ENCODE measurements at places on chromosomes 13 and 19.

- no peak for DNase-seq
Observed at GRCh38 chr19:52473655-52474350, 20.4 kb downstream of the ZNF578 start.

GRCh38 chr19:30924670-30925069 is 424.6 kb downstream of the TSHZ3 start:
- DNase-seq: no peak

DNA sequence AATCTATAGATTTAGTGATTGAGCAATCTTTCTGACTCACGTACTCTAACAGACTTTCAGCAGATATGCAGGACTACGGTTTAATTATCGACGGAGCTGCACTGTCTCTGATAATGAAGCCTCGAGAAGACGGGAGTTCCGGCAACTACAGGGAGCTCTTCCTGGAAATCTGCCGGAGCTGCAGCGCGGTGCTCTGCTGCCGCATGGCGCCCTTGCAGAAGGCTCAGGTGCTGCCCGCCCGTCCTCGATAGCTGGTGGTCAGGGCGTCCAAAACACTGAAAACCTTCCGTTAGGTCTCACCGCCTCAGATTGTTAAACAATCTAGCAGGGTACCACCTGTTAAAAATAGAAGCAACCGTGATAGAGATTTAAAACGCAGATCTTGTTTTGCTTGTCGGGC is 113.2 kb upstream of the MCF2L start:
- no peak for DNase-seq

DNA sequence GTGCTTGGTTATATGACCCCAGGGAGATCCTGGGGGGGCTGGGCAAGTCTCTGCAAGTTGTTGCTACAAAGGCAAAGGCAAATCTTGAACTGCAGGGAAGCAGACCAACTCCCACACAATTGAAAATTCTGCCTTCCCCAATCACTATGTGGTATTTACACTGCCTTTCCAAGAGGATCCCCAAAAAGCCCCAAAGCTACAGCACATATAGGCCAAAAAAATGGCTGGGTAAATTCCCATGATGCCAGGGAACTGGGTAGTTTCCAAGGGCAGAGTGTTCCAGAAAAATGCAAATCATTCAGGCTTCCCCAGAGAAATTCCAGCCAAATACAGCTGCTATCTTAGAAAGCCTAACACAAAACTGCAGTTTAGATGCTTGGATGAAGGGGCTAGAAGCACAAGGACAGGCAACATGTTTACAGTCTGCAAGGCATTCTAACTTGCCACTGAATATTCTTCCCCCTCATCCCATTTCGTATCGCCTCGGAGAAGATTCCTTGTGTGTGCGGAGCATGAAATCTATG is 6.2 kb downstream of the FOXO1 start:
- no peak for DNase-seq

DNA sequence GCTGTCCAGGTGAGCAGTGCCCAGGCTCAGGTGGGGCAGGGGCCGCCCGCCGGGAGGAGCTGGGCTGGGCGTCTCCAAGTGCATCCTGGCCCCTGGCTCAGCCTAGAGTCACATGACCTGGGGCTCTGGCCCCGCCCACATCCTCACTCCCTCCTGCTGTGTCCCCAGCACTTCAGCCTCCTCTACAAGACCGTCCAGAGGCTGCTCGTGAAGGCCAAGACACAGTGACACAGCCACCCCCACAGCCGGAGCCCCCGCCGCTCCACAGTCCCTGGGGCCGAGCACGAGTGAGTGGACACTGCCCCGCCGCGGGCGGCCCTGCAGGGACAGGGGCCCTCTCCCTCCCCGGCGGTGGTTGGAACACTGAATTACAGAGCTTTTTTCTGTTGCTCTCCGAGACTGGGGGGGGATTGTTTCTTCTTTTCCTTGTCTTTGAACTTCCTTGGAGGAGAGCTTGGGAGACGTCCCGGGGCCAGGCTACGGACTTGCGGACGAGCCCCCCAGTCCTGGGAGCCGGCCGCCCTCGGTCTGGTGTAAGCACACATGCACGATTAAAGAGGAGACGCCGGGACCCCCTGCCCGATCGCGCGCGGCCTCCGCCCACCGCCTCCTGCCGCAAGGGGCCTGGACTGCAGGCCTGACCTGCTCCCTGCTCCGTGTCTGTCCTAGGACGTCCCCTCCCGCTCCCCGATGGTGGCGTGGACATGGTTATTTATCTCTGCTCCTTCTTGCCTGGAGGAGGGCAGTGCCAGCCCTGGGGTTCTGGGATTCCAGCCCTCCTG is 16.8 kb upstream of the CELF5 start:
- no peak for DNase-seq

DNA sequence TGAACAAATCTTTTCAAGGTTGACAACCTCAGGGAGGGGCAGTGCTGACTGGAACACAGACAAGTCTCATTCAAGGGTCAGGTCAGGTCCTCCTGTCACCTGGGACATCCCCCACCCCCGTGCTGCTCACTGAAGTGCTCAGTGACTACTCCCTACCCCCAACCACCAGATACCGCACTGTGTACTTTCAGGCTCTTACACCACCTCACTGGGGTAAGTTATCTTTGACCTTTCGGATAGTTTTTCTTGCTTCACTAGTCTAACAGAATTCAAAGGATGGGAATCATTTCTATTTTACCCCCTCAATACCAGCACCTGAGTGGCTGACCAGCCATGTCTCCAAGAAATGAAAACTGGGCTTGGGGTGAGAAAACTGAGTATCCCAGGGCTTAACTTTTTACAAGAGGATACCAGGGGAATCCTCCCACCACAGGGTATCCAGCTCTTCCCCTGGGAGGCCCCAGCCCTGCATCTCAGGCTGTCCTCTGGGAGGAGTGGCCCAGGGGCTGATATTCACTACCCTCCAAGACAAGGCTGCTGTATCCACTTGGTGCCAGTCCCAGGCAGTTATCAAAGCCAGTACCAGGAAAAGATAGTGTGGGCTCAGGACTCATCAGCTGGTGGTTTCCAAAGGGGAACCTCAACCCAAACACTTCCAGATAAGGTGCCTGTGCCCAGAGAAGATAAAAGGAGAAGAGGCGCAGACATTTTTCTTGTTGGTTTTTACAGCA is 2.1 kb downstream of the ZNF563 start:
- DNase-seq: no peak

- no peak for DNase-seq
Observed at GRCh38 chr13:99522298-99522697, 21.0 kb downstream of the TM9SF2 start.

DNA sequence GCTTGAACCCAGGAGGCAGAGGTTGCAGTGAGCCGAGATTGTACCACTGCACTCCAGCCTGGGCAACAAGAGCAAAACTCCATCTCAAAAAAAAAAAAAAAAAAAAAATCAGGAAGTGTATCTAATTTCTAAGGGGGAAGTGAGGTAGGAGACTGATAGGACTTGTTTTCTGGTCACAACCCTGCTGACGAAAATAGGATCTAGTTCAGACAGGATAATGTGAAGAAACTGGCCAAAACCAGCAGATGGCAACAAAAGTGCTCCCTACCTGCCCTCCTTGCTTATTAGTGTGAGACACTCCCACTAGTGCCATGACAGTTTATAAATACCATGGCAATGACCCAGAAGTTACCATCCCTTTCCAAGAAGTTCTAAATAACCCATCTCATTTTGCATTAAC is 36.0 kb upstream of the KPNA3 start:
- DNase-seq: no peak

GRCh38 chr13:97327506-97328221 is 105.5 kb downstream of the MBNL2 start:
- no peak for DNase-seq

- no peak for DNase-seq
Observed at GRCh38 chr13:20609145-20609544, 42.2 kb downstream of the IFT88 start.

GRCh38 chr19:371501-372168 is 27.0 kb upstream of the MIER2 start:
- DNase-seq: no peak

DNA sequence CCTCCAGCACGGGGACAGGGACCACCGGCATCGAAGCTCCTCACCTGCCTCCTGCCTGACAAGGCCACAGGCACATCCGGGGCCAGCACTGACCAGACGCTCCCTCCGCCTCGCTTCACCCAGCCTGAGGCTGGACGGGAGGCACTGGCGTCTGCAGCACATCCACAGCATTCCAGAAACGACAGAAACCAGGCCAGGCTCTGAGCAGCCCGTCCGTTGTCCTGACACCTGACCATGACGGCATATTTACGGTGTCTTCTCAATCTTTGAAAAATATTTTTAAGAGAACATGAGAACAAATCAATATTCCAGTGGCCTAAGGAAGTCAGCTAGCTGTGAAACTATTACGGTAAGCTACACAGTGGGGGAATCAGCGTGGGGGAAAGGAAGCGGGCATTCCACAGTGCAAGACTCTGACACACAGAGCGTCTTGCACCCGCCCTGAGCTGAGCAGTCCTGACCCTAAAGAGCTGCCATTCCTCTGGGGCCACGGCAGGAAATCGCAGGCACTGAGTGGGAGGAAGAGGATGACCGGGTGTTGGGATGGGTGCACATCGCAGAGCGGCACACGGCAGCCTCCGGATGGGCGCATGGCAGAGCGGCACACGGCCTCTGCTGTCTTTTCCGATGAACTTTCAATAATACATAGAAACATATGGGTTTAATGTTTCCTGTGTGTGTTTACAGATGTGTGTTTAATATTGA is 26.8 kb downstream of the RASA3 start:
- no peak for DNase-seq

GRCh38 chr13:43567608-43568007 is 219.2 kb downstream of the ENOX1 start:
- DNase-seq: no peak

DNA sequence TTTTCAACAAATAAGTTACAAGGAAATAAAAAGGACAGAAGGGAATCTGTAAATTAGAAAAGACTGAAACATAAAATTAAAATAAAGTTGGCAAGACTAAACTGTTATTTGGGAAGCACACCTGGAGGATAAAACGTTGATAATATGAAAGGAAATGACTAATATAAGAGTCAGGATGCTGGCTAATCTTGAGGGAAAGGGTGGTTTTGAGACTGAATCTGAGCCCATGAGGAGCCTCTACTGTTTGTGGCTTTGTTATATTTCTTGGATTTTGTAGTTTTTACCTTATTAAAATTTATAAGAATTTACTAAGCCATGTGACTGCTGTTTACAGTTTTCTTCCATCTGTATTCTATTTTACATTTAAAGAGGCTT is 718.0 kb upstream of the SPRY2 start:
- DNase-seq: no peak

DNA sequence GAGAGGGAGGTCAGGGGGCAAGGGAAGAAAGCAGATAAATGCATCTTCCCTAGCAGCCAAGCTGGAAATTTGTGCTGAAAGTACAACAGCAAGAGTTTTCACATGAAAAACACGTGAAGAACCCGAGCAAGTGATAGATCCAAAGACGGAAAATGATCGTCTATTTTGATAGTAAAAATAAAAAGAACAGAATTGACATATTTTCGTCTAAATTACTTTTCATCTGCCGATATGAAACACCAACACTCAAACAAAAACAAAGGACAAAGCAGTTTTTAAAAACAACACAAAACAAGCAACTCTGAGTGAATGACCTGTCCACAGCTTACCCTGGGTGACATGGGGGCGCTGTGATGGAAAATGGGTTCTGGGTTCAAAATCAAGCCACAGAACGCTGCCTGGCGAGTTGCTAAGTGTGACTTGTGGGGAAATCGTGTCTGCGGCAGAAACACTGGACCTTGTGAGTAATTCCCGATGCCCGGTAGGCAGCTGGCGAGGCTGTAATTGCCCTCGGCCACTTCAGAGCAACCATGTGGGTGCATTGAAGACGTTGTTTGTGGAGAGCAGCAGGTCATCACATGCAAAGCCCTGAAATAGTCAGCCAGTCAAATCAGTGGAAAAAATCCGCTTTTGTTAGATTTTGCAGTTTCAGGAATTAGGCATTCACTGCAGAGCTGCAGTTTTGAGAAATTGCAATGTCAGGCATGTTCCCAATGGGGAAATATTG is 7.4 kb downstream of the SOX1 start:
- no peak for DNase-seq

- DNase-seq: no peak
Observed at GRCh38 chr19:33801411-33801810, 4.7 kb downstream of the KCTD15 start.

GRCh38 chr13:39451860-39452301 is 151.1 kb downstream of the LHFPL6 start:
- DNase-seq: no peak
